ENCODE measurements at places on chromosomes 1 and 21.

- no peak for DNase-seq
These were observed 67.1 kb upstream of the GUCA2B start for GRCh38 chr1:42086146-42086545.

- DNase-seq, result no peak
These were observed 151.7 kb downstream of the DAB1 start for GRCh38 chr1:57272150-57272549.

DNA sequence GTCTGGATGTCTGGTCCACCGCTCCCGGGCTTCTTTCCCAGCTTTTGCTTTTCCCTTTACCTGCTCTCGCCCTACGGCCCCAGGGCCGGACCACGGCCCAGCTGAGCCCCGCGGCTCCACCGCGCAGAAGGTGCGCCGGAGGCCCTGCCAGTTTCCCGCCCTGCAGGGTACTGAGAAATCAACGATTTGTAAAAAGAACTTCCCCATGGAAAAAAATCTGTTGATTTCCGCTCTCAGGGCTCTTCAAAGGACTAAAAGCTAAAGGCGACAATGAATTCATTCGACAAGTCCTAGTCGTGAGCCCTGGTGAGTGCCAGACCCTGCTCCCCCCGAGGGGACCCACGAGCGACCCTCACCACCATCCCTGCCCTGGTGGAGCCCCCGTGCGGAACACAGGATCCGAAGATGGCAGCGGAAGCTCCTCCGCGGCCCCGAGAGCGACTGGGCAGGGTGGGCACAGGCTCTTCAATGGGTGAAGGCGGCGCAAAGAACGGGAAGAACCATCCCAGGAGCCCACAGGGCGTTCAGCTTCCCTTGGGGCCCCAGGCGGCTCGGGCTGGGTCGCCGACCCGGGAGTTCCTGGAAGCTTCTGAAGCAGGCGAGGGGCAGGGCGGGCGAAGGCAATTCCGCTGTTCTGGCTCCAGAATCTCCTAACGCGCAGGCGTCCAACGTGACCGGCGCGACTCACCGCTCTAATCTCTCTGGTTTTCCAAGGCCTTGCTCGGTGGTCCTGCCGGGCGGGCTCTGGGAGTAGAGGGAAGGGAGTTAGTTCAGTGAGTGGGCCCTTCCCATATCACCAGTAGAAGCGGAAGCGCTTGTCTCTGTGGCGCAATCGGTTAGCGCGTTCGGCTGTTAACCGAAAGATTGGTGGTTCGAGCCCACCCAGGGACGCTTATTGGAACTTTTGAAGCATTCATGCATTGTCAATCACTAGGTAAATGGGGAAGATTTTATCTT, 6.6 kb upstream of the RNU1-2 start:
- DNase-seq, result peak; percentile 86

GRCh38 chr21:16196001-16196400, 466.2 kb downstream of the USP25 start:
- DNase-seq, result no peak

- no peak for DNase-seq
These were observed 24.5 kb downstream of the HTR6 start for GRCh38 chr1:19689085-19689757.

- DNase-seq, result peak; percentile 50
These were observed 1.1 kb downstream of the RALGPS2 start for GRCh38 chr1:178726087-178726517.

DNA sequence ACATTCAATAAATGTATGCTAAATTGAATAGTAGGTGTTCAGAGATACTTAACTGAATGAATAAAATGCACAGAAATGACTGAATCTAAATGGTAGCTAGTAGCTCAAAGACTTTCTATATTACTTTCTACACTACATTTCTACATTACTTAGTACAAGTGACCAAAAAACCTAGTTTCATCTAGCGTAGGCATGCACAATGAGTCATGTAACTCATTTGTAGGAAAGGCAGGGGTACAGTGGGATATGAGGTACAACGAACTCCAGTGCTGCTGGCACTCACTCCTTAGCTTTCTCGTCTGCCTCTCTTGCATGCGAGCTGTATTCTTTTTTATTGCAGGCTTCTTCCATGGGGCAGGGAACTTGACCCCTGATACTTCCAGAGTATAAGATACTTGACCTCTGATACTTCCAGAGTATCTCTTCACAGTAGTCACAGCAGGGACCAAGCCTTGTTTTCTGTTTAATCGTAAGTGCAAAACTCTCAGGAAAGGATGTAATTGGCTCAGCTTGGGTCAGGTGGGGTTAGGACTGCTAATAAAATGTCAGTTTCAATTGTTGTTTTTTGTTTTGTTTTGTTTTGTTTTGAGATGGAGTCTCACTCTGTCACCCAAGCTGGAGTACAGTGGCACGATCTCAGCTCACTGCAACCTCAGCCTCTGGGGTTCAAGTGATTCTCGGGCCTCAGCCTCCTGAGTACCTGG, 4.9 kb upstream of the ATP2B4 start:
- DNase-seq, result no peak

- DNase-seq, result no peak
These were observed 4.1 kb downstream of the KRTAP13-4 start for GRCh38 chr21:30434033-30434631.

- DNase-seq, result peak; percentile 66
These were observed 705 bp downstream of the UROD start for GRCh38 chr1:45012639-45013278.

DNA sequence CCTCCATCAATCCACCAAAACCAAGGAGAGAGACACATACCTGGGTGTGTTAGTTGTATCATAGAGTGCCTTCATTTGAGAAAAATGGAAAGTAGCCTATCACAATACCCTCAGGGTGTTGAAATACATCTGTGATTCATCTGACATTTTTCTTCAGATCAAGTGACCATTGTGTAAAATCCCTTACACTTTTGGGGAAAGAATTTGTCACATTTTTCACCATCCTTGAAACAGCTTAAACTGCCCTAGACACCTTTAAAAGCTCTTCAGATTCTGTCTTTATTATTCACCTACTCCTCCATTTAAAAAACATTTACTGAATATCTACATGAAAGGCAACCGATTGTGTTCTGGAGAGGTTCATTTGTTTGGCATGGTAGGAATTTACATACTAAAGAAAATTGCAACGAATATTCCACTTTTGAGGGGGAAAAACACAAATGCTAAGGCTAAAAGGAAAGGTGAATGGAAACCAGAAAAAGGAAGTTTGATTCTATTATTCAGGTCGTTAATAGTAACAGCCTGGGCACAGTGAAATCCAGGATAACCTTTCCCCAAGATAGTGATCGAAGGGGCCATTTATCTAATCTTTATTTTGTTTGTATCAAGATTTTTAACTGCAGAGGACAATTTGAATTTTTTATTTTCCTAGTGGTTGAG, 70.4 kb upstream of the SAMSN1 start:
- DNase-seq, result no peak

DNA sequence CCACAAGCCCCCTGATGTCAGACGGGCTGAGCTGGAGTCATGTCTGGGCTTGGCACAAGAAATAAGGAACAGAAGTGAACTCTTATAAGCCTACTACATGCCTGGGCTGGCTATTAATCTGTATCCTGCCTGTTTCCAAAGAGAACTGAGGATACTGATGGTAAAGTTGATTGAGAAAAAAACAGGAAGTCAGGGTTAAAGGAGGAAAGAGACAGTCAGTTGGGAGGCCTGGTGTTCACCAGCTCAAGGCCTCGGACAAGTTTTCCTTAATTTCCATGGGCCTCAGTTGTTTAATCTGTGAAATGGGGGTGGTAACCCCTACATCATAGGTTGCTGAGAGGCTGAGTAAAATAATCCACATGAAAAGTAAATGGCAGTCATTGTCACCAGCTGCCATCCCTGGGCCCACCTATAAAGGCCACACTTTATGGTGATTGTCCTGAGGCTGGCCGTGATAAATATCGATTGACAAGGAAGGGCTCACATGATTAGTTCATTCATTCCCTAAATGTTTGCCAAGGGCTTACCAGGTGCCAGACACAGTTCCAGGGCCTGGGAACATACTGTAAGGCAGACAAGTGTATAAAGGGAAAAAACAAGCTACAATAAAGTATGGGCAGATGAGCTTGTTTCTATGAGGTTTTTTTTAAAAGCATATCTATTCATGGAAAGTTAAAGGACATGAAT, 2.8 kb downstream of the ALDH4A1 start:
- no peak for DNase-seq

GRCh38 chr1:53412285-53413174, 46.7 kb upstream of the DMRTB1 start:
- DNase-seq, result no peak

DNA sequence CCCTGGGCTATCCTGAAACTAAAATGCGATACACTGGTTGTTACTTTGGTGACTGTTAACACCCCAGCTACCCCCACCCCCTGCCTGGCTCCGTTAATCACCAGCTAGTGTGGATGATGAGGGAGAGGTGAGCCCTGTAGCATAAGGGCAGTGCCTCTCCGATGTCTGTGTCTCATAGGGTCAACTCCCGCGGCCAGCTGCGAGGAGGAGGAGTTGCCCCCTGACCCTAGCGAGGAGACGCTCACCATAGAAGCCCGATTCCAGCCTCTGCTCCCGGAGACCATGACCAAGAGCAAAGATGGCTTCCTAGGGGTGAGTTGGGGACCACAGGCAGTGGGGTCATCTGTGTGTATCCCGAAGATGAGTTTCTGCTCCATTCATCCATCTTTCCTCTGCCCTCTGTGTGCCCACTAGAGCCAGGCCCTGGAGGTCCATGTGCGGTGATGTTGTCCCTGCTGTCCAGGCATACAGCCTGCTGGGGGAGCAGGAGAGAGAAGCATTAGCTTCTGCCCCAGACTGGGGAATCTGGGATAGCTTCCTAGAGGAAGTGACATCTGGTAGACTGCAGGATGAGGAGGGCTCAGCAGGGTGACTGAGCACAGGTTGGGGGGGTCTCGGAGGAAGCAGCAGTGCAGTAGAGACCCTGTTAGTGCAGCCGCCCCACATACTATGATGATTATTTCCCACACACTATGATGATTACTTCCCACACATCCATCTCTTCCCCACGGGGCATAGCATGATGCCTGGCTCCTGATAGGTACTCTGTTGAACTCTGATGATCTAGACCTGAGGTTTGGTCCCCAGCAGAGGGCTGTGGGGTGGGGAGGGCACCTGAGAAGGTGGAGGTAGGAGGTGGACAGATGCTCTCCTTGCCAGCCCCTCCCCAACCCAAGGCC, 5.2 kb downstream of the SELENON start:
- no peak for DNase-seq

DNA sequence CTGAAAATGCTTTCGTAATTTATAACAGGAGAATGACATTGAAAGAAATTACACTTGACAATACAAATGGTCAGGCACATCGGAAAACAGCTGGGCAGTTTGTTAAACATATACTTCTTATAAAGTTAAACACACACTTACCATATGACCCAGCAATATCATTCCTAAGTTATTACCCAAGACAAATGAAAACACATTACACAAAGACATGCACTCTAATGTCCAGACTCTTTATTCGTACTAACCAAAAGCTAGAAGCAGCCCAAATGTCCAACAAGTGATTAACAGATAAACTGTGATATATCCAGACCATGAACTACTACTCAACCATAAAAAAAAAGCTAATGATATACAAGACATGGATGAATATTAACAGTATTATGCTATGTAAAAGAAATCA, 8.5 kb downstream of the AKT3 start:
- DNase-seq, result no peak

- DNase-seq, result no peak
These were observed 887 bp downstream of the SLC19A2 start for GRCh38 chr1:169484683-169485430.

DNA sequence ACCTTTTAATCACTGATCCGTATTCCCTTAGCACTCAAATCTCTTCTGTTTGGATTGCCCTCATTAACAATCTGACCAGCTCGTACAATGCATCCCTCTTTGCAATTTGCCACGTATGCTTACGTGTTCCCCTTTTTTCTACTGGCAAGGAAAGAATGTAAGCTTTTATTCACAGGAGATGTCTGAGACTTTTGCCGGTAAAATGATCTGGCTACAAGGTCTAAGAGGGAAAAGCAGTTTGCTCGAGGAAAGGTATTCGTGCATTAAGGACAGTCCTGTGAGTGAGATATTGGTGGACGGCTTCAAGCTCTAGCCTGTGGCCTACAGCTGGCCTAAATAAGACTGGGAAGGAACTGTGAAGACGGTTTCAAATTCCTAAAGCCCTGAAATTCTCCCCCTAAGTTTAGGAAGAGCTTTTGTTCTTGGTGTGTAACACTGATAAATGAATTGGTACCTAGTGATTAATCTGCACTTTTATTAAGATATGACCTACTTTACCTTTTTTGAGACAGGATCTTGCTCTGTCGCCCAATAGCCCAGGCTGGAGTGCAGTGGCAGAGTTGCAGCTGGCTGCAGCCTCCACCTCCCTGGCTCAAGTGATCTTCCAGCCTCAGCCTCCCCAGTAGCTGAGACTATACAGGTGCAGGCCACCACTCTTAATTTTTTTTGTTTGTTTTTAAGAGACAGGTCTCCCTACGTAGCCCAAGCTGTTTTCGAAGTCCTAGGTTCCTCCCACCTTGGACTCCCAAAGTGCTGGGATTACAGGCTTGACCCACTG, 895 bp upstream of the UBR4 start:
- DNase-seq, result no peak

- DNase-seq, result no peak
These were observed 2.0 kb downstream of the CHML start for GRCh38 chr1:241638099-241638682.

DNA sequence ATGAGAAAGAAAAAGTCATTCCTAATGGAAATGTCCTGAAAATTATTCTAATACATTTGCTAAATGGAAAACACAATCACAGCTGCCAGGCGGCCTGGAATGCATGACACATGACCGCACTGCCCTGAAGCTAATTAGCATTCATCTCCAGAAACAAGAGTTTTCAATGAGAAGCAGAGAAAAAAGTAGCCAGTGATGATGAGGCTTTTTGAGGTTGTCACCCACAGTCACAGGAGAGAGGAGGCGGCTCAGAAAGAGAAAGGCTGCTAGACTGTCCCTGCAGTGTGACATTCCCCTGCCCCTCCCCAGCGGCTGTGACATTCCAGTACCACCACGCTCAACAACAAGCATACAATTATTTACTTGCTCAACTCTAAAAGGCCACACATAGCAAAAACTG, 122.9 kb upstream of the KRTAP19-8 start:
- DNase-seq, result no peak

GRCh38 chr1:60359431-60359830, 285.9 kb upstream of the C1orf87 start:
- DNase-seq, result no peak

GRCh38 chr1:19375631-19376400, 63.7 kb downstream of the SLC66A1 start:
- DNase-seq, result no peak

Measured in activated T-cell treated with anti-CD3 and anti-CD28 coated beads, Interleukin-2, amount 50 U/mL, for 24 hours (primary cell).